ENCODE measurements at places on chromosomes 5 and 9.

DNA sequence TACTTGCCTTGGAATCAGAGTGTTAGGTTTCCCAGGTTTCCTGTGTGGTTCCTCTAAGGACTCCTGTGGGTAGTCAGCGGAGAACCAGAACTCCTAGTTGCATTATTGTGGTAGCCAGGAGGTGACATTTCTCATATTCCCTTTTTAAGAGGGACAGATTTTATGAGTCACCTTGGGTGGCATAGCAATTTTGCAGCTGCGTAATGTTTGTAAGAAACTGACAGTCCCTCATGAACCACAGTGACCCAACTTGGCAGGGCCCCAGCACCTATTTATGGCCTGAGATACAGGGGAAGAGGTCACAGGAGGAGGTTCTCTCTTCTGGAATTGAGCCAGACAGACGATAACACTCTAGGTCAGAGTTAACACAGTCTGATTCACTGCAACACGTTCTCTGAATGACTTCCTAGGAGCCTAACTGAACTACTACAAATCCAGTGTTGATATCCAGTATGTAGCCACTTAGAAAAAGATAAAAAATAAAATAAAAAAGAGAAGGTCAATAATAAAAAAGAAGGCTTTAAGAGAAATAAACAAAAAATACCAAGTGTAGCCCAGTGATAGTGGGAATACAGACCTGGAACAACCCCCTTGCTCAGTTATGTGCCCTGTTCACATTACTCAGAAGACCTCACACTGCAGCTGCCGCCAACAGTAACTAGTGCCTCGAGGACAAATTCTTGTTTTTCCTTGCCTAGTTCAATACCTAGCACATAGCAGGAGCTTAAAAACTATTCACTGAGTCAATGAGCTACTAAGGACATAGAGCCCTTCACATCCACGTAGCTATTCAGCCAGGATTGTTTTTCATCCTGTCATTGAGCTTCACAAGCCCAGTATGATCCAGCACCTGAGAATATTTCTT lies 50.7 kb upstream of the VLDLR start:
- DNase-seq = peak; percentile 24

DNA sequence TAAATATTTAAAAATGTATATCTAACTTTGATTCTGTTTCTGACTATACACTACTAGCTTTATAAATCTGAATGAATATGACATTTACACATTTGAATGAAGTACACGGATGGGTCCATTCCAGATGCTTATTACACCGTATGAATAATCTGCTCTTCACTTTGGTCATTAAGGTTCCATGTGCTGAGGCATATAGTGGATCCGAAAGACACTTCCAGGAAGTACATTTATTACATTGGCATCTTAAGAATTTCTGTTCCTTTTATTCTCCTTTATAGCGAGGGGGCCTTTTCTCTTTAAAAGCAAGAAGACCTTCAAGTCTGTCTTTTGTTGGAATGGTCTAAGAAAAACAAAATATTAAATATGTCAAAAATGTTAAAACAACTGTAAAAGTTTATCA lies 147.6 kb downstream of the AUH start:
- DNase-seq = no peak

GRCh38 chr9:21395778-21396717 lies 10.8 kb upstream of the IFNA2 start:
- DNase-seq = peak; percentile 36

GRCh38 chr5:58075907-58076306 lies 384.0 kb downstream of the PLK2 start:
- no peak for DNase-seq

All from CD4-positive, alpha-beta T cell treated with Interferon gamma for 1 hour (primary cell).